ENCODE measurements at places on chromosomes 3 and 15.

DNA sequence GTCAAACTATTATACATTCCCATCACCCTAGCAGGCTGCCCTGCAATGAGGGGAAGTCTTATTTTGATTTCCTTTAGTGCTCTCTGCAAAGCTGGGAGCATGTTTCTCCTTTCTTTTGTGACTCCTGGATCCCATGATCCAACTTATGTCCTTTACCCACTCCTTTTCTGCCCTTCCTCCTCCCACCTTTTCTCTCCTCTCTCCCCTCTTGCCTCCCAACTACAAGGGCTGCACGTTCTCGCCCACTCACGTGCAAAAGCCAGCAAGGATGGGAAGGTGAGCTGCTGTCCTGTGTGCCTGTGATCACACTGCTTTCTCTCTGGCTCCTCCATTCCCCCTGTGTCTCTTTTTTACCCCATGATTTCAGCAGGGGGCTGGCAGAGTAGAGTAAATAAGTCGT is 6.1 kb downstream of the VIPR1 start:
- no peak for DNase-seq

DNA sequence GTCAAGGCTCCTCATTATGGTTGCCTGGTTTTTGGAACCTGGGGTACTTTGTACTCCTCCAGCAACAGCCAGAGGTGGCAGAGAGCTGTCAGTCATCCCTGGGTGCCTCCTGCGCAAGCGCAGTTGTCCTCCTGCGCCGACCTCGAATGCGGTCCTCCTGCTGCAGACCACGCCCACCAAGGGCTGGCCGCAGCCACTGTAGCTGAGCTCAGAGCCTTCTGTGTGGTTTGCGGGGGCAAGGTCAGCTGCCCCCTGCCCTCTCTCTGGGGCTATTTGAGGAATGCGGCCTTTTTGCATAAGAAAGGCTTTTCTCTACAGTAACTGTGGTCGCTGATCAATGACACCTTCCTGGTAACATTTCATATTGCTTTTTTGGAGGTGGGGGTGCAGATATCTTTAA is 131.3 kb upstream of the SNRPN start:
- no peak for DNase-seq

- DNase-seq: peak; percentile 59
Measured at GRCh38 chr15:68418611-68419161, 13.3 kb downstream of the ITGA11 start.

DNA sequence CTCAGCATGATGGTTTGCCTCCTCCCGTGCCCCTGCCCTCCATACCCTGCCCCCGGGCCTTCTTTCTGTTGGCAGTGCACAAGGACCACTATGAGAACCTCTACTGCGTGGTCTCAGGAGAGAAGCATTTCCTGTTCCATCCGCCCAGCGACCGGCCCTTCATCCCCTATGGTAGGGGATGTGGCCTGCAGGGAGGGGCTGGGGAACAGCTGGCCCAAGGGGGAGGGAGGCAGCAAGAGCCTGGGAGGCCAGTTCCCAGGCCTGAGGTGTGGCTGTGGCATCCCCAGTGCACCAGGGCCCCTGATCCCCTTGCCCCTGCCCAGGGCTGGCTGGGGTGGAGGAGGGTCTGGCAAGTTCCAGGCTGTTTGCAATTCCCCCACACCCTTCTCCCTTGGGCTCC is 2.6 kb upstream of the PLA2G4B start:
- no peak for DNase-seq

DNA sequence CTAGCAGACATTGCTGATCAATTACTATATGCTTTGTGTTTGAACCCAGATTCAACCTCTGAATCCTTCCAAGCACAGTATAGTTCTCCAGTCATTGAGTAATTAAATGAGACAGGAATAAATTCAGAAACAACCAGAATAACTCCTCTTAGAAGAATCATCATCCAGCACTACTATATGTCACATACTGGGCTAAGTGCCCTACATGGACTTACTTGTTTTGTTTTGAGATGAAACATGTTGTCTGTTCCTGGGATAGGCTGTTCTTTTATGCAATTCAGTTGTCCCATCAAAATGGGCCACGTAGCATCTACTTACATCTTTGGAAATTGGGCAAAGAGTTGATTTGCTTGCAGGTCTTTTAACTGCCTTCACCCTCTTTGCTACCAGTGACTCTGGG is 365.5 kb upstream of the SUCLG2 start:
- DNase-seq: no peak

- no peak for DNase-seq
Measured at GRCh38 chr15:91193378-91193720, 93.3 kb downstream of the SV2B start.

GRCh38 chr3:86708893-86709292 is 282.1 kb downstream of the VGLL3 start:
- DNase-seq: no peak

DNA sequence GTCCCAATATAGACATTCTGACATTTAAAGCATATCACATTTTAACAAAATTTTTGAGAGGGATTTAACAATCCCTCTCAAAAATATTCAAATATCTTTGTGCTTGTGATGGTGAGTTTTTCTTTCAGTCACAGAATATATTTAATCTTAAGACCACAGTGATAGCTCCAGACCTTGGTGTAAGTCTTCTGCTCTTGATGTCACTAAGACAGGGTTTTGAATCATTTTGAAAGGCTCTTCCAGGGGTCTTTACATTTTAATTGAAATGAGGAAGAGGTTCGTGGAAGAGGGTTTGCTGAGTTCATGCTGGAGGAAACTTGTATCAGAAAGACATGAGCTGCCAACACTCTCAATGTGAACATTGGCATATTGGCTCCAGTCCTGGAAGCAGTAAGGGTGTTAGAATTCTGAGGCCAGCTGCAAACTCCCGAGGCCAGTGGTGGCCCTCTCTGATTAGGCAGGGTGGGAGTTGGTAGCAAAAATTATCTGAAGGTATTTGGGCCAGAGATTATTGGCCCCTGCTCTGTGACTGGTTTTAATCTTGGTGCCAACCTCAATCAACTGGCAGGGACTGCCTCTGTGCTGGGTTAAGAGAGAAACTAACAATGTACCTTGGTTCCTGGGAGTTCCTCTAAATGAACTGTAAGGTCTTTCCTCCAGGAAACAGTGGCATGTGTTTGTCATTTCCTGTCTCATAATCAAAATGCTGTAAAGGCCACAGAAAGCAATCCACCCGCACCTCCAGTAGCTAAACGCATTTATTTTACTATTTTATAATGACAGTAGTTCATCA is 5.3 kb downstream of the POU1F1 start:
- no peak for DNase-seq

GRCh38 chr15:68271854-68272471 is 5.6 kb upstream of the FEM1B start:
- peak; percentile 76 for DNase-seq

DNA sequence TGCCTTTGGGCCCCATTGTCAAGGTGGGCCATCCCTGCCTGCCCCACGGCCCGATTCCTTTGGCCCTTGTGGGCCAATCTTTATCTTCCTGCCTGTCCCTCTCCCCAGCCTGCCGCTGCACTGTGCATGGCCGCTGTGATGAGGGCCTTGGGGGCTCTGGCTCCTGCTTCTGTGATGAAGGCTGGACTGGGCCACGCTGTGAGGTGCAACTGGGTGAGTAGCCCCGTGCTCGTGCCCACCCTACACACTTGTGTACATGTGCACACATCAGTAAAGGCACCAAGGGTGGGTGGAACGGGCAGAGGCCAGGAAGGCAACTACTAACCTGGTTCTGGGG is 12.2 kb downstream of the NT5DC2 start:
- no peak for DNase-seq

DNA sequence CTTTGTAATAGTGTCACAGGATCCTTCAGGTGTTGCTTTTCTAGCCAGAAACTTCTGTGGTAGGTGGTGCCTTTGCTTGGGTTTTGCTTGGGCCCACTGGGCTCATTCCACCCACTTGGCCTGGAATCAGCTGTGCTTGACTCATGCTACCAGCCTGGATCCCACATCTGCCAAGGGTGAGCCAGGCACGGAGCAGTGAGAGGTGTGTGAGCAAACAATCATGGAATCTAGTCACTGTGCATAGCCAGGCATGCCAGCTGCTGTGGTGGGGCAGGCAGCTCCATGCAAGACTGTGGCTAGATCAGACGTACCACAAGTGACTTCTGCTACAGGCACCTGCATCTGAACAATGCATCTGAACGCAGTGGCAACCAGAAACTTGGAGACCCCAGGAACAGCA is 275.9 kb downstream of the UBE2E2 start:
- no peak for DNase-seq

DNA sequence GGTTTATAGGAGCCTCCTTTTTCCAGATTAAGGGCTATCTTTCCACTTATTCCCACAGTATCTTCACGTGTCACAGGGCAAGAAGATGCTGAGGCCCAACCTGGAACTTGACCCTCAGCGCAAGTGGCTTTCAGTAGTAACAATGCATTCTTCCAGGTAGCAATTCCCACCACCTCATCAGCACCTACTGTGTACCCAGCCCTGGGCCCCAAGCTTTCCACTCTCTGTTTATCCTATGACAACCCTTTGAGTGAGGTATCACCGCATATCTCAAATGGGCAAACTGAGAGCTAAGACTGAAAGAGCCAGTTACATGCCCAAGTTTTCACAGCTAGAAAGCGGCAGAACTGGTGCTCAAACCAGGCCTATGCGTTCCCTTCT is 88.2 kb downstream of the CPN2 start:
- DNase-seq: no peak

DNA sequence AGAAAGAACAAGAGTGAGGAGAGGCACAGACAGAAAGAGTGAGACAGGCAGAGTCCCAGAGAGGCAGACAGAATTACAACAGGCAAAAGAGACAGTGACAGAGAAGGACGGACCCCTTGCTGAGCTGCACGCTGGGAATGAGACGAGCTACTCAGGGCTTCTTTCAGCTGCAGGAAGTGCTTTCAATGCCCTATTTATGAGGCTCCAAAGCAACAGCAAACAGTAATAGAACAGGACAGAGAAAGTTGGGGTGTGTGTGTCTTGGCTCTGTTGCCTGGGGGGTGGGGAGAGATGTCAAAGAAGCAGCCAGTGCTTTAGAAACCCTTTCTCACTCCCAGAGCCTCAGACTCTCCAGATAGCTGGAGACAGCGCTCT is 502 bp upstream of the TIMP4 start:
- DNase-seq: no peak

GRCh38 chr3:117586161-117586560 is 876.6 kb downstream of the TUSC7 start:
- no peak for DNase-seq

DNA sequence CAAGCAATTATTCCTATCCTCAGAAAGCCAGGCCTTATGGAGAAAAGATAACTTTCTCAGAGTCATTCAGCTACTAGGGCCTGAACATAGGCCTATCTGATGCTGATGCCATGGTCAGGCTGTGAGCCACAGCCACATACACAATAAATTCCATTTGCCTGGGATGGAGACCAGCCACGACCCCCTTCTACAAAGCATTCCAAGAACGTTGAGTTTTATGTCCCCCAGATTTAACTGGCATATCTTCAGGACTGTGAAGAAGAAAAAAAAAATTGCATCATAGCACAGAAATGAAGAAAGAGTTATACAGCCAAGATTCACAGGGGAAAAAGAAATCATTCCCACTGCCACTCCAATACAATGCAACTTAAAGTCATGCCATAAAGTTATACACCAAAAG is 100.0 kb downstream of the THBS1 start:
- DNase-seq: peak; percentile 62

DNA sequence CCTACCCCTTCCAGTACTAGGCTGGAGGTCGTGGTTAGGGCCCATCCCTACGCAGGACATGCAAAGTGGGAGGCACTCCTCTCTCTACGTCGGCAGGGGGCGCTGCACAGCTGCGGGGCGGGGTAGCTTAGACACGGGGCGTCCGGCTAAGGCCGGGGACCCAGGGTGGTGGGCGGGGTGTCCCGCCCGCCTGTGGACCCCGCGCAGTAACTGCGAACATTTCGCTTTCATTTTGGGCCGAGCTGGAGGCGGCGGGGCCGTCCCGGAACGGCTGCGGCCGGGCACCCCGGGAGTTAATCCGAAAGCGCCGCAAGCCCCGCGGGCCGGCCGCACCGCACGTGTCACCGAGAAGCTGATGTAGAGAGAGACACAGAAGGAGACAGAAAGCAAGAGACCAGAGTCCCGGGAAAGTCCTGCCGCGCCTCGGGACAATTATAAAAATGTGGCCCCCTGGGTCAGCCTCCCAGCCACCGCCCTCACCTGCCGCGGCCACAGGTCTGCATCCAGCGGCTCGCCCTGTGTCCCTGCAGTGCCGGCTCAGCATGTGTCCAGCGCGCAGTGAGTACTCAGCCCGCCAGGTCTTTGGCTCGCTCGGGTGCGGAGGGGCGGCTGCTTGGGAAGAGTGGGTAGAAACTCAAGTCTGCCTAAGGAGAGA is at the start of gene IL12A:
Gene IL12A, plus strand, starts transcription at position 219 of the 655 bp plus-strand sequence.
- peak; percentile 77 for DNase-seq

DNA sequence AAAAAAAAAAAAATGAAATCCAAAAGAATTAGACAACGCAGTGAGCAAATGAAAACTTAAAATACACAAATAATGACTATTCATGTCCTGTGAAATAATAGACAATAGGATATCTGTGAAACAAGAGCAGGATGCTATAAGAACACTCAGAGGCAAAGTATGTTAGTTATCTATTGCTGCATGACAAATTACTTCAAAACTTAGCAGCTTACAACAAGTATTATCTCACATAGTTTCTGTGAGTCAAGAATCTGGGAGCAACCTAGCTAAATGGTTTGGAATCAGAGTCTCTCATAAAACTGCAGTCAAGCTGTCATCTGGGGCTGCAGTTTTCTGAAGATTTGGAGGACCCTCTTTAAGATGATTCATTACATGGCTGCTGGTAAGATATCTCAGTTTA is 36.5 kb upstream of the ZMAT3 start:
- peak; percentile 27 for DNase-seq

- DNase-seq: no peak
Measured at GRCh38 chr3:14600075-14600474, 51.5 kb upstream of the CCDC174 start.

GRCh38 chr3:11159421-11159904 is 5.2 kb downstream of the HRH1 start:
- DNase-seq: peak; percentile 84

DNA sequence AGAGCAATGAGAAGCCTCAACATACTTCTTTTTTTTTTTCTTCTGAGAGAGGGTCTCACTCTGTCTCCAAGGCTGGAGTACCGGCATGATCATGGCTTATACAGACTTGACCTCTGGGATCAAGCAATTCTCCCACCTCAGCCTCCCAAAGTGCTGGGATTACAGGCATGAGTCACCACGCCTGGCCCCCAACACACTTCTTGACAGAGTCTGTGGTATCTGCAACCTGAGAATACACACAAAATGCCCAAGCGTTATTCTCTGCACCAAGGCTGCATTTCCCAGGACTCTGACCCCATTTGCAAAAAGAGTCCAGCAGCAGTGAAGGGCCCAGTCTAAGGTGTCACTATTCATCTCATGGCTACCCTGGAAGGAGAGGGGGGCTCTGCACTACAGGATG is 42.7 kb upstream of the BLM start:
- DNase-seq: no peak

- DNase-seq: no peak
Measured at GRCh38 chr3:83601704-83602103, 1357.1 kb upstream of the CADM2 start.

- no peak for DNase-seq
Measured at GRCh38 chr15:83955806-83956265, 279.7 kb upstream of the GOLGA6L4 start.

GRCh38 chr3:8769088-8769822 is at the start of gene OXTR:
TSS of gene OXTR (minus strand) at chr3:8769613. CDS start at chr3:8768187, 1,426 bp downstream.
- peak; percentile 91 for DNase-seq

GRCh38 chr3:12392101-12392878 is 92.0 kb upstream of the TSEN2 start:
- no peak for DNase-seq

- DNase-seq: no peak
Measured at GRCh38 chr15:67790610-67791319, 34.5 kb upstream of the SKOR1 start.

- DNase-seq: no peak
Measured at GRCh38 chr3:101519685-101520365, 6.8 kb upstream of the SENP7 start.

- no peak for DNase-seq
Measured at GRCh38 chr3:119769394-119770149, 12.3 kb upstream of the NR1I2 start.

All from AG08395 (cell line).